ENCODE measurements at places on chromosomes 2 and 18.

GRCh38 chr2:158786897-158787296 is 8.2 kb upstream of the DAPL1 start:
- DNase-seq: no peak

DNA sequence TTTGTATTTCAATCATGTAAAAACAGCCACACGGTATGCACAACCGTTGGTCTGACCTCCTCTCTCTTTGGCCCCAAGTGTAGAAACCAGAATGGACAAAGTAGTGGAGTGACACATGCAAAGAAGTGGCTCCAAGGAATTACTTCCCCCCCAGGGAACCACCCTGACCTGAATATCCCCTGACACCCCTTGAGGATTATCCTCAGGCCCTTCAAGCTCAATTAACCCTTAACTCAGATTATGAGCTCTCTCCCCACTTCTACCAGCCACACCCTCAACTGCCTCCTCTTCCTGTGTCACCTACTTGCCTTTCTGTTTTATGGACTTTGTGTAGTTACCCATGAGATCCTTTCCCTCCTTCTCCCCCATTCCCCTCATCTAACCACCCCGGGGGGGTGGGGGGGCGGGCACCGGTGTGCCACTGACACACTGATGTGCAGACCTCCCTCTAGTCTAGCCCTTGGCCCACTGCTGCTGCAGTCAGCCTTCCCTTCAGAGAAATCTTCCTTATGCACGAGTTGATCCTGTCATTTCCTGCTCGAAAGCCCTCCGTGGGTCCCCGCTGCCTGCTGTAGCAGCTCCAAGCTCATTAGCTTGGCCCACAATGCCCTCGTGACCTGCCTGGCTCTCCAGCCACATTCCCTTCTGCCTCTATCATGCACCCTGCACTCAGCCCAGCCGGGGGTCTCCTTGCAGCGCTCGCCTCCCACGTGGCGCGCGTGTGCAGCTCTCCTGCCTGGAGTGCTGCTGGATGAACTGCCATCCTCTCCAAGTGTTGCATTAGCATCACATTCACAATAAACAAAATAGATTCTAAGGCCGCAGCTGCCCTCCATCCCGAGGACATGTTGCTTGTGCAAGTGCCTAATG is 40.1 kb upstream of the TMEM177 start:
- DNase-seq: no peak

GRCh38 chr2:38526195-38526594 is 76.5 kb downstream of the HNRNPLL start:
- DNase-seq: no peak

DNA sequence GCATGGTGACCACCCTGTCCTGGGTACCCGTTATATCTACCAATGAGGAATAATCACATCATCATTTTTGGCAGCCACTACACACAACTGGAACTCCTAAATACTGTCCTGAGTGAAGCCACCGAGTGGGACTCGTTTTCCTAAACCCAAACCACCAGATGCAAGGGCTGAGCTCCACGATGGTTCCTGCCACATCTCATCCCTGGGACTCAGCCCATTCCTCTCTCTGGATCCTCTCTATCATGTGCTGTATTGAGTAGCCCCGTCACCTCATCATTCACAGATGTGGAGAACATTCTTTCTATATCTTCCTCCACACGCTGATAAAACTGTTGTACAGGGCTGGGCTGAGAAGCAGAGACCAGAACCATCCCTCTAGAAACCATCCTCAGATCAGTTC is 79.4 kb upstream of the SMAD7 start:
- peak; percentile 29 for DNase-seq

GRCh38 chr2:84556190-84556589 is 39.9 kb downstream of the DNAH6 start:
- DNase-seq: peak; percentile 55

DNA sequence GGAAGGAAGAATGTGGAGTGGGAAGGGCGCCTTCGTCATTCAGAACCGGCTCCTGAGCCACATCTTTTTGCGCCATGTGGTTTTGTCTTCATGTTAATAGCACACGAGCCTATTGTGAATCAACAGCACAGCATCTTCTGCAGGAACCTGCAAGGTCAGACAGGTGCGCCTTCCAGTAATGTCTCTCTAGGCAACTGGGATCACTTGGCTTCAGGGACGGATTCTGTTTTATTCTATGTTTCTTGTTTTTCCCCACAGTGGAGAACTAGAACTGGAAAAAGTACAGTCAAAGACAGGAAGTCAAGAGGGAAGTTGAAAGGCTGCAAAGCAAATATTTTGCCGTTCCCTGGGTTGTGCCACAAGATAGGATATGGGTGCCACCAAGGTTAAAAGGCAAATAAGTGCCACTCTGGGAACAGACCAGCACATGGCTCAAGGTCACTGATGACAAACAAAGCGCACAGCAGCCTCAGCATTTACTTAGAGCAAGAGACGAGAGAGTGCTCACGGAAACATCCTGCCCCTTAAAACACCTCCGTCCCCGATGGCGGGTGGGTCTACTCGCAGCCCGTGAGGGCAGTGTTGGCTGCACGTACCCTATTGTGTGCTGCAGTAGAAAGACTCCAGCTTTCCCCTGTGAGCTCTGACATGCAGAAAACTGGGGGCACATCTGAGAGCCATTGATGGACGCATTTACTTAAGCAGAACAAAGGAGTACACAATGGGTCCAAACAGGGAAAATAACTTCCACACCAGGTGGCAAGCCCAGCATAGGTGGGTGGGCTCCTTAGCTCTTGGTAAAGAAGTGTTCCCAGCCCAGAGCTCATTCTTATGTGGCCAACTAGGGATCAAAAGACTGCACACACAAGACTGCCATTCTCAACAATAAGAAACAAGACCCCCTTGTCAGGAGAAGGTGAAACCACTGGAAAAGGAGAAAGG is 107.2 kb upstream of the PARD3B start:
- no peak for DNase-seq

DNA sequence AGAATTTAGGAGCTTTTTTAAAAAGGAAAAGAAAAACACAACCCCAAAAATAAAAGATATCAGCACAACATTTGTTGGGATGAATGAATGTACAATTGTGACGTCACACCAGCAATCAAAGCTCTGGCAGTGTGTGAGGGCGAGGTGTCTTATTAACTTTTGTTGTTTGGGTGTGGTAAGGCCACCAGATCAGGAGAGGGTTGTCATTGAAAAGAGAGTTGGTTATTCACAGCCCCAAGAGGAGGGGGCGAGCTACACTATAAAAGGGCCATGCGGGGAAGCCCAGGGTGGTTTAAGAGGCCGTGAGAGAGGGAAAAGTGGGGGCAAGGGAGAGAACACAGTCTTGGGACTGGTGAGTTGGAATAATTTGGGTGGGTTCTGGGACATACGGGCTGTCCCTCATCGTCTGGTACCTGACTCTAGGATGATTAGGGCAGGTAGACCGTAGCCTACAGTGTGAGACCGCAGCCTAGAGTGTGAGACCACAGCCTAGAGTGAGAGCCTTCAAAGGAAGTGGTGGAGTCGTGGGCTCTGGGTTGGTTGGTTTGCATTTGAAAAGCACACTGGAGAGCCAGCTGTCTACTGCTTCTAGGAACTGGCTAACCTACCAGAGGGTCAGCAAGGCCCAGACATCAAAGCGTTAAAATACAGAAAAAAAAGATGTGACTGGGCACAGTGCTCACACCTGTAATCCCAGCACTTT is 128.4 kb downstream of the INO80D start:
- DNase-seq: peak; percentile 73
